ENCODE measurements at places on chromosomes 3 and 15.
A peak's percentile ranks its signal among the peaks of the same experiment; 100 is the strongest.

DNA sequence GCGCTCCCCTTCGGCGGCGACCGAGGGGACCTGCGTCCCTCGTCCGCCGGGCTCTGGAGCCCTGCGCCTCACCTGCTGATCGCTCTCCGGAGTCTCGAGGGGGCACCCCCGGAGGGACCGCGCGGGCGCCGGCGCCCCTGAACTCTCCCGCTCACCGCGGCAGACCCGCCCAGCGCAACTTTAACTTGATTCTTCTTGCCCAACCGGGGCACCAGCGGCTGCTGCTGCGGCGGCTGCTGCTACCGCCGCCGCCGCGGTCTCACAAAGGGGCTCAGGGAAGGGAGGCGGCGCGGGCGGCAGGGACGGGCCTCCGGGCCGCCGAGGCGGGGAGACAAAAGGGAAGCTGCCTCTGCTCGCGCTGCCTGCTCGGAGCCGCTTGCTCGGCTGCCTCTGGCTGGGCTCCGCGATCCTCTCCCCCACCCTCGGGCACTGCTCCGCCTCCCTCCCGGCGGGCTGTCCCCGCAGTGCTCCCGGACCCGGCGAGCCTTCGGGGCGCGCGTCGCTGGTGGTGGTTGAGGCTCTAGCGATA lies at the start of gene PPM1L:
TSS of gene PPM1L (plus strand) at position 456 of the 529 bp plus-strand sequence.
- DNase-seq: peak; percentile 37

DNA sequence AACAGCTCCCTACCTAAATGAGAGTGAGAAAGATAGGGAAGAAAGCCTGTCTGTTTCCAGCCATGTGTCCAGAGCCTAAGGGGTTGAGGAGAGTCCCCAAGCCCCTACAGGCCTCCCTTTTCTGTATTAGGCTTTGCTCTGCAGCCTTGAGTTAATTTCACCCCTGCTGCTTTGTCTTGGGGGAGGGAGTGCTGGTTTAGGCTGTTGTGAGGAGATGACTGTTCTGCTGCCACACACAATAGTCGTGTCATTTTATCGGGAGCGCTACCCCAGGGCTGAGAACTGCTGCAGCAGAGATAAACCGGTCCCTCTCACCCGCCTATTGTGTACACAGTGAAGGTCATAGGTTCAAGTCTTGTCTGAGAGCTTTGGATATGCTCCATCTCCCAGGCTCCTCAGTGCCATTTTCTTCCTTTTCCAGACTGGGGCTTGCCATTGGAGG lies 1.4 kb downstream of the ZNF609 start:
- peak; percentile 19 for DNase-seq

DNA sequence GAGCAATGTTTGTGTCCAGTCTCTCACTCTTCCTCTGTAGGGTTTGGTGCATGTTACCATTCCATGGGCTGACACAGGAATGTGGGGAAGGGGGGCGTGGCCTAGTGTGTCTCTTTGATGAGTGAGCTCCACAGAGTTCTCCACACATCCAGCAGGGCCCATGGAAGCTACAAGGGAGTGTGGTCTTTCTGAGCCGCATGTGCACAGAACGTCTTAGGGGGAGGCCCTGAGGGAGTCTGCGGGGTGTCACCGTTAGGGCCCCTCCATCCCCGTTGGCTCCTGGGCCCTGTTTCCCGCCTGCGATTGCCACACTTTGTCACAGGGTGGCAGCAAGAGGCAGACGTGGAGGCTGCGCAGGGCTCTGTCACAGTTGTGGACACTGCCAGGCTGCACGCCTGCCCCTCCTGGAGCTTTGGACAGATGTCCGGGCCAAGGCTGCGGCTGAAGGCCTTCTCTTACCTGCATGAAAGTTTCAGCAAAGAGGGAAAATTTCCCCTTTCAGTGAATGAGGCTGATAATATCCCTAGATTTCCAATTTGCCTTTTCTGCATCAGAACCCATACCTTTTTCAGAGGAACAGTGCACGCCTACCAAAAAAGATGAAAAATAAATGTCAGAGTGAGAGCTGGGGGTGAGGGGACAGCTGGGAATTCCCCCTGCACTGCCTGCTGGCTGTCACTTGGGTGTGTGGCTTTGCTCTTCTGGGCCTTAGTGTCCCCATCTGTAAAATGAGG lies 24.3 kb downstream of the CACNA2D3 start:
- DNase-seq: no peak

DNA sequence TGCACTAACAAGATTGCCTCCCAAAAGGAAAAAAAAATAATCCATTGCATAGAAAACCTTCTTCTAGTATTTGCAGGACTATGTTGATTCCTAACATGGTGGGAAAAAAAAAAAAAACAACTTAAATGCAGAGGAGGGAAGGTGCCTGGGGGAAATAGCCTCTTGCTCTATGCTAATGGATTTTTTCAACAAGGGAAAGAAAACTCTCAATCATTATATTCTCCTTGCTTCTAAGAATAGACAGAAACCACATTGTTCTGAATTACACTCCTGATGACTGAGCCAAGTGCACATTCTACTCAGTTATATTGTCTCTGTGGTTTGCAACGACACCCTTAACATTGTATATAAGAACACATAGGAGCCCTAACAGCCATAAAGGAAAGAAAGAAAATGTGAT lies 760.2 kb downstream of the NAALADL2 start:
- no peak for DNase-seq

GRCh38 chr3:147379651-147380050 lies 26.7 kb downstream of the ZIC4 start:
- no peak for DNase-seq

DNA sequence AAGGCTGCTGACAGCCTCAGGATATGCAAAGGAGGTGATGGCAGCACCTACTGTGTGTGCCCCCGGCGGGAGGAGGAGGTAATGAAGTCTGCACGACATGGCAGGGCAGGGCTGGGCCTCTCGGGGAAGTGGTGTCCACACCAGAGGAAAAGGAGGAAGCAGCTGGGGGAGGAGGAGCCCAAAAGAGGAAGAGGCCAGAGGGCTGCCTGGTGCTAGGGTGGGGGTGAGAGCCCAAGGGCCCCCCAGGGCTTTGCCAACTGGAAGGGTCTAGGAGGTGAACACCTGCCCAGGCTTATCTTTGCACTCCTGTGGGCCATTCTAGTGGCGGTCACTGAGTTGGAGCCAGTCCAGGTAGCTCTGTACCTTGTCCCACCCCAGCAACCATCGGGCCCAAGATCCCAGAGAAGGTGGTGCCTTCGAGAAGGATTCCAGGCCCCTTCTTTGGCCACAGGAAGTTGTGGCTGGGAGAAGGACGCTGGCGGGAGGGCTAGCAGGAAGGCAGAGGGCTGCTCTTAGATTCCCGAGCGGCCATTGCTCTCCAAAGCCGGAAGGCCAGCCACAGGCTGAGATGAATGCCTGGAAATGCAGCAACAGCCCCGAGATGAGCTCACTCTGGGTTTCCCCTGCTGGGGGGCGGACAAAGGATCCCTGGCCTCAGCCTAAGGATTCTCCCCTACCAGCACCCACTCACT lies 7.0 kb downstream of the GNAI2 start:
- peak; percentile 31 for DNase-seq

DNA sequence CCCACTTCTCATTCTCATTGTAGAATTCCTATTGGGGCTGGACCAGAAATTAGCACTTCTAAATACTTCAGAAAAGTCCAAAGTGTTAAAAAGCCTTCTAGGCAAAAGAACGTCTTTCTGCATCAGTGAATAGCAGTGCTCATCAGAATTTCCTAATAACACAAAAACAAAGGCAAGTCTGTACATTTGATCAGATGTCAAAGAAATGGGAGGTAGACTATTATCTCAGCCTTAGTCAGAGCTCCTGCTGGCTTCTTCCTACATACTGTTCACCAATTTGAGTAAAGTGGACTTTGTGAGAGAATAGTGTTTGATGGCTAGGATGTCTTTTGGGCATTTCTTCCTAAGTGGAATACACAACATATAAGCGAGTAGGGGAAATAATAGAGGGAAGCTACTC lies 48.7 kb downstream of the FOXB1 start:
- no peak for DNase-seq

- DNase-seq: no peak
Observed at GRCh38 chr3:120437559-120437958, 13.2 kb downstream of the FSTL1 start.

DNA sequence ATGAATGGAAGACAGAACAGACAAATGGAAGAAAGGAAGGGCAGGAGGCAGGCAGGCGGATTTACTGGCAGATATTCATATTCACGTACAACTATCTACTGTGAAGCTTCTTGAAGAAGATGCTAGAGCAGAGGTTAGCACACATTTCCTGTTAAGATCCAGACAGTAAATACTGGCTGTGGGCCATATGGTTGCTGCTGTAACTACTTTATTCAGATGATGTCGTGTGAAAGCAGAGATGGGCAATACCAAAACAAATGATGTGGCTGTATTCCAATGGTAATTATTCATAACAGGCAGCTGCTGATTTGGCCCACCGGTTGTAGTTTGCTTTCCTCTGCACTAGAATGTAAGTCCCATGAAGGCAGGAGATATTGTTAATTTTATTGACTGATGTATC lies 115.7 kb upstream of the PRTG start:
- no peak for DNase-seq

DNA sequence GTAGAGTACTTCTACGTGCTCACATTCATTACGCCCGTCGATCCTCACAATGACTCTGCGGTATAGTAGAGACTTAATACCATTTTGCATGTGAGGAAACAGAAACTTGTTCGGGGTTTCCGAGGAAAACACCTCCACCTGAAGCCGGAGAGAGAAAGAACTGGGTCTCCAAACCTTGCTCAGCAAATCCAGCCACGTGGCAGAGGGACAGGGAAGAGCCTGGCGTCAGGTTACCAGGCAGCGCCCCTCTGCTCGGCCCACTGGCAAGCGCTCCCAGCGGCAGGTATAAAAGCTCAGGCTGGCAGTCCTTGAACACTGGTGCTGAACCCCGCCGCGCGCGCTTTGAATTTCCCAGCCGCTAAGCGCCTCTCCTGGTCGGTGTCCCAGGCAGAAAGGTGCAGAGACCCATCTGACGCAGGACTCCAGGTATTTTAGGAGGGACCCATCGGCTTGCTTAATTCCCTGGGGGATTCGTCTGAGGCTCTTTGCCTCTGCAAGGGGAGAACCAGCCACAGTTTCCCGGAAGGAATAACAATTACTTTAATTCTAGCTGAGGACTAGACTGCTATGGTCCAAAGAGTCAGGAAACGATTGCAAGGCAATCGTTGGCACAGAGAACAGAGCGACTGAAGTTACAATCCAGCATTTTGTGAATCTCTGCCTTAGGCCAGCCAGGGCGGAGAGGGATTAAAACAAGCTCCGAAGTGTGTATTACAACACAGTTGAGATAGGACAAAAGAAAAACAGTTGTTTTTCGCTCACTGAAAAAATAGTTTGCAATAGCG lies at the start of gene C2CD4A:
TSS of gene C2CD4A (plus strand) at position 315 of the 785 bp plus-strand sequence. CDS start 637 bp downstream, outside the sequence.
- DNase-seq: peak; percentile 27

- DNase-seq: no peak
Observed at GRCh38 chr3:111610612-111611054, 15.5 kb upstream of the ZBED2 start.

GRCh38 chr15:98442379-98442833 lies 205.9 kb upstream of the IGF1R start:
- peak; percentile 8 for DNase-seq

DNA sequence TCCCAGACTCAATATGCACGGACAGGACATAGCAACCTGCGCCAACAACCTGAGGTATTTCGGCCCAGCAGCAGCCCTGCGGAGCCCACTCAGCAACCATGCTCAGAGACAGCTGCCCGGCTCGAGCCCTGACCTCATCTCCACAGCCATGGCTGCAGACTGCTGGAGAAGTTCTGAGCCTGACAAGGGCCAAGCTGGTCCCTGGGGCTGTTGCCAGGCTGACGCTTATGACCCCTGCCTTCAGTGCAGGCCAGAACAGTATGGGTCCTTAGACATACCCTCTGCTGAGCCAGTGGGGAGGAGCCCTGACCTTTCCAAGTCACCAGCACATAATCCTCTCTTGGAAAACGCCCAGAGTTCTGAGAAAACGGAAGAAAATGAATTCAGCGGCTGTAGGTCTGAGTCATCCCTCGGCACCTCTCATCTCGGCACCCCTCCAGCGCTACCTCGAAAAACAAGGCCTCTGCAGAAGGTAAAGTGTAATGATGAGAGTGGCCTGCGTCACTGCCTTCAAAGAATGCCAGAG lies 25.5 kb downstream of the TMEM41A start:
- no peak for DNase-seq

DNA sequence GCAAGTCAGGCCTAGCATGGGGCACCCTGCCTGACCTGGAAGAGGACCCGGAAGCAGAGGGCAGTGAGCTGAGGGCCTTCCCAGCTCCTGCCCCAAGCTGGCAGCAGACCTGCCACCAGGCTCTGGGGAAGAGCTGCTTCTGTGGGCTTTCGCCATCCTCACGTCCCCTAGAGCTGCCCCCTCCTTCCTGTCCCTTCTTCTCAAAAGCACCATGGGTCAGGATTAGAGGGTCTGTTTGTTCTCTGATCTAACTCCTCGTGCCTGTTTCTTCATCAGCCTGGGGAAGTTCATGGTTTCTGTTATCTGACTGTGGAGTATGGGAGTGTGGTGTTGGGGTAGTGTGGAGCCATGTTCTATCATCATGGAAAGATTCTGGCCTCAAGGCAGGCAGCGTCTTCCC lies 58.4 kb upstream of the POLG start:
- no peak for DNase-seq

GRCh38 chr3:43765521-43765971 lies 74.8 kb downstream of the ABHD5 start:
- no peak for DNase-seq

GRCh38 chr15:59339252-59339672 lies 33.4 kb downstream of the MYO1E start:
- no peak for DNase-seq

DNA sequence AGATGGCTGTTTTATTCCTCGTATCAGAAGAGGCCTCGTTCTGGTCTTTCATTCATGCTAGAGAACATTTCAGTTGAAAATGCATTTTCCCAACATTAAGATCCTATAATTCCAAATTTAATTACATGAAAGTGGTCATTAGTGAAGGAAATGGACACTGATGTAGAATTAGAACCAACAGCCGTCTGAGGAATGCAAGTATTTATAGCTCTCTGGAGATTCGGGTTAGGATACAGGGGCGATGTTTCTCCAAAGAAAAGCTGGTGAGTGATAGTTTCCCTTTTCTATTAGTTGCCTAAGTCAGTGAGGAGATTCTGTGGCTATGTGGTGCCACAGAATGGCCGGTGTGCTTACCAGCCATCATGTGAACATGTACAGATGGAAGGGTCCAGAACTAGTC lies 109.0 kb upstream of the IL12A start:
- no peak for DNase-seq

DNA sequence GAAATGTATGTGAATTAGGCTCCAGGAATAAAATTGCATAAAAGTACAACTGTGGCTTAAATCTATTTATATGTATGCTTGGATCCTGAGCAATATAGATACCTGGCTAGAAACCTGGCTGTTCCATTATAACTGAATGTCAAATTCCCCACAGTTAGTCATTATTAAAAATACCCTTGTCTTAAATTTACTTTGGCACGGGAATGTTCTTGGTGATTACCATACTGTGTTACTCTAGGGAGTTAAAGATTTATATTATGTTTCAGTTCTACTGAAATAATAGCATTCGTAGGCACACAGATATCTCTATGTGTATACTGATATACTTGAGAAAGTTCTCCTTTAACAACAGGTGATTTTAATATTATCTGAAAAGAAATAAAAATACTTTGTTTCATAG lies 394.1 kb downstream of the PTPRG start:
- no peak for DNase-seq

GRCh38 chr3:32495609-32496008 lies 7.0 kb downstream of the CMTM6 start:
- no peak for DNase-seq

GRCh38 chr15:78697449-78697848 lies 56.4 kb upstream of the CHRNB4 start:
- no peak for DNase-seq
